ENCODE measurements at places on chromosomes 5 and 9.

- no peak for DNase-seq
Measured at GRCh38 chr9:549455-549997, 292.0 kb upstream of the DMRT1 start.

GRCh38 chr5:39364367-39364766 is at the start of gene C9:
Gene C9, minus strand, starts transcription at chr5:39364495. Its CDS starts 31 bp downstream, at chr5:39364464.
- no peak for DNase-seq

- DNase-seq, result no peak
Measured at GRCh38 chr9:10008101-10008799, 604.6 kb downstream of the PTPRD start.

GRCh38 chr5:82952326-82952725 is 124.9 kb downstream of the TMEM167A start:
- DNase-seq, result no peak

DNA sequence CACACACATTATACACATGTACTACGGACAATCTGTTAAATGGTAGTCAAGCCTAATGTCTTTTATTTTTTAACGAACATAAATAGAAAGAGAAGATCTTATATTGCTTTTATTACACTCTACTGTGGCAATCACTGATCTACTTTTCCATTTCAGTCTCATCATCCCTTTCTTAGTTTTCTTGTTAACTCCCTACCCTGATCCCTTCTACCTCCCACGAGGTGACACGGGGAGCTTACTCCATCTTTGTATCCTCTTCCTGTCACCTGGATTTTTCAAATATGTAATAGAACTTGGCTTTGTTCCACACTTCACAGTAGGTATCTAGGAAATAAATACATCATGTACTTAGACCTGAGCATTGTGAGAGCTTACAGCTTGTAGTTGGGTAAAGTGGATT is 211.0 kb downstream of the PIK3R1 start:
- no peak for DNase-seq

DNA sequence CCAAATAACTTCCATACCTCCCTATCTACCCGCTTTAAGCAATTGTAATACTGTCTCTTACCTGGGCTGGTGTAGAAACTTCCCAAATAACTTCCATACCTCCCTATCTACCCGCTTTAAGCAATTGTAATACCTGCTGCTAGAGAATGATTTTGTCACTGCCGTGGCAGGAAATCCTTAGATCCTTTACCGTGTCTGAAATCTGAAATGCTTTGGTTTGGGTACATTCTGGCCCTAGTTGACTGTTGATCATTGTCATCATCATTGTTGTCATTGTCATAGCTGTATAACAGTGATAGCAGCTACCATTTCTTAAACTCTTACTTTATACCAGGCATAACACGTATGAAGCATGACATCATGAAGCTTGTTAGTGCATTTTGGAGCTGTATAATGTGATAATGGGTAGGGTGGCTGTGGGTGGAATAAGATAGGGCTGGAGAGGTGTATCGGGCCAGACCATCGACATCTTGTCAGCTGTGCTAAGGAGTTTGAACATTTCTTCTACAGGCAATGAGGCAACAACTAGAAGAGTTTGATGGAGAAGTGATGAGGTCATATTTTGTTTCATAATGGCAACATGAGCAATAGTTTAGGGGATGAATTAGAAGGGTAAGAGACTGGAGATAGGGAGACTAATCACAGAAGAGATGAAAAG is 15.7 kb downstream of the PIP5K1B start:
- no peak for DNase-seq

- DNase-seq, result no peak
Measured at GRCh38 chr5:39558541-39558940, 133.8 kb upstream of the DAB2 start.

DNA sequence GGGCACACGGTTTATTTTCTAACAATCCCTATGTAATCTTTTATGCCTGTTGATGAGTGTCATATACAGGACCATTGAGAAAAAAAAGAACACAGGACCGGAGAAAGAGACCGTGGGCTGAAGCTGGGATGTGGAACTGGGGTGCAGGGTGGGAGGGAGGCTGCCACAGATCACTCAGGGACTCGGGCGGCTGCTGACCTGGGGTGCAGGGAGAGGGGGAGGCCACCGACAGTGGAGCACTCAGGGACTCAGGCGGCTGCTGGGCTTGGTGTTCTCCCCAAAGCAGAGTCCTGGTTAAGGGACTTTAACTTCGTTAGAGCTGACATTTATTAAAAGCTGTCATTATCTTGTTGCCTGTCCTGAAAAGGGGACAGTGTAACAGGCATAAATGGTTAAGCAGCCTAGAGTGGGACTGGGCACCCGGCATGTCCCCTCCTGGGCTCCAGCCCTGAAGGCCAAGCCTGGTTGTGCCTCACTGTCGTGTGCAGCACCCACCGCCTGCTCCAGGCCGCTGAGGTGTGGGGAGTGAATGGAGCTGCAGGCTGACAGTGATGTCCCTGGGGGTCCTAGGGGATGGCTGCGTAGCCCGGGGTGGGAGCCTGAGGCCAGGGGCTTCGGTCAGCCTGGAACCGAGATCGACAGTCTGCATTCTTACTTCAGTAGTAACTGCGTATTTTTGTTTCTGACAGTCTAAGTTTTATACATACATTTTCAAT is 14.0 kb downstream of the NDUFS6 start:
- DNase-seq, result no peak

DNA sequence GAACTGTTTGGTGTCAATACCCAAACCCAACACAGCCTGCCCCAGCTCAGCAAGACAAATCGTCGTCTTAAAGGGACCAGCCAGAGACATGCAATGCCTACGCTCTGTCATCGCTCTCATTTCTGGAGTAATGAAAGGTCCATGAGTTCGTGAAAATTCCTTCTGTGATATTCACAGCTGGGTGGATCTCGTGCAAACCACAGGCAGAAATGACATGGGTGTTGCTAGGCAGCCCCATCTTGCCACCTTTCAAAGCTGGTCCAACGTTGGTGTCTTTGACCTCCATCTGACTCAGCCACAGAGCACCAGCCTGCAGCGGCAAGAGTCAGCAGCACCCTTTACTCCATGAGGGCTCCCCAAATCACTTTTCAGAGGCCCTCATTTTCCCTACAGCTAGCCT is 215.3 kb downstream of the SLIT3 start:
- DNase-seq, result no peak

GRCh38 chr9:106868565-106868964 is 5.6 kb downstream of the ZNF462 start:
- no peak for DNase-seq

DNA sequence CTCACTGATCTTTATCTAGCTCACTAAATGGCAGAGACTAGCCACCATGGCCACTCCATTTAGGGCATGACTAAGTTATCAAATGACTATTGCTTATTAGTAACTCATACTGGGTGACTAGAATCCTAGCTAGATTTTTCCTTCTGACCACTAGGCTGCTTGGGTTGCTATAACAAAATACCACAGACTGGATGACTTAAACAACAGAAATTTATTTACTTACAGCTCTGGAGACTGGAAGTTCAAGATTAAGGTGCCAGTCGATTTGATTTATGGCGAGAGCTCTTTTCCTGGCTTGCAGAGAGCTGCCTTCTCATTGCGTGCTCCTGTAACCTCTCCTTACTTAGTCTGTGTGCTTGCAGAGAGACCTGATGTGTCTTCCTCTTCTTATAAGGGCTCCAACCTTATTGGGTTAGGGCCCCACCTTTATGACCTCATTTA is 55.0 kb upstream of the APC start:
- no peak for DNase-seq

- DNase-seq, result no peak
Measured at GRCh38 chr9:134895097-134895496, 14.5 kb downstream of the FCN2 start.

- DNase-seq, result no peak
Measured at GRCh38 chr5:141373673-141374317, at the start of gene PCDHGA6. Gene PCDHGA6, plus strand, starts transcription at chr5:141373891. Its CDS starts 193 bp downstream, at chr5:141374084.

GRCh38 chr5:170753311-170753710 is 30.2 kb upstream of the GABRP start:
- DNase-seq, result no peak

GRCh38 chr9:37005517-37006140 is 28.4 kb downstream of the PAX5 start:
- DNase-seq, result no peak

- DNase-seq, result no peak
Measured at GRCh38 chr5:264338-264737, 7.1 kb upstream of the PDCD6 start.

DNA sequence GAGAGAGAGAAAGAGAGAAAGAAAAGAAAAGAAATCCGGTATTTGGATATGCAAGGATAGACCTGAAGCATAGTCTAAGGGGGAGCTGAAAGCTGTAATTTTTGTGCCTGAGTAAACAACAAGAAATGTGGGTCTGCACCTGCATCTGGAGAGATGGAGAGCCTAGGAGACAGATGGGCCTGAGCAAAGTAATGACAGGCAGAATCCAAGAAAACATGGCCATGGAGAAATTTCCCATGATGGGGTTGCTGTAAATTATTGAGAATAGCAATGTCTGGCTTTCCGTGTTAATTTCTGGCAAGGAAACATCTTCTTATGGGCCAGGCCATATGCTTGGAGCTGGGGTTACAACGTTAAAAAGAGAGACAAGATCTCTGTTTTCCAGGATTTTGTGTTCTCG is 40.2 kb downstream of the YIPF5 start:
- DNase-seq, result no peak

DNA sequence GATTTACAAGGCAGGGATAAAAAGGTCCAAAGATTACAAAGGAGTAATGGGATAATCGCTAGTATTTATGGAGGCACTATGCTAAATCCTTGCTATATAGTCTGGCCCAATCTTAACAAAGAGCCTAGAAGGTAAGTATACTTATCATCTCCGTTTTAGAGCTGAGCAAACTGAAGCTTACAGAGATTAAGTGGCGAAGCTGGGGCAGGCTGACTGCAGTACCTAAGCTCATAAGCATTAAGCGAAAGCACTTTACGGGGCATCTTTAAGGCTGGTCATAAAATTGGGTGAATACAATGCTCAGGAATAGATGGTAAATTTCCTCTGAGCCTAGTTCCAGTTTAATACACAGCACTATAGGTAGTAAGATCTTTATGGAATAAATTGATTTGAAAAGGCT is 30.0 kb upstream of the ZNF366 start:
- no peak for DNase-seq

DNA sequence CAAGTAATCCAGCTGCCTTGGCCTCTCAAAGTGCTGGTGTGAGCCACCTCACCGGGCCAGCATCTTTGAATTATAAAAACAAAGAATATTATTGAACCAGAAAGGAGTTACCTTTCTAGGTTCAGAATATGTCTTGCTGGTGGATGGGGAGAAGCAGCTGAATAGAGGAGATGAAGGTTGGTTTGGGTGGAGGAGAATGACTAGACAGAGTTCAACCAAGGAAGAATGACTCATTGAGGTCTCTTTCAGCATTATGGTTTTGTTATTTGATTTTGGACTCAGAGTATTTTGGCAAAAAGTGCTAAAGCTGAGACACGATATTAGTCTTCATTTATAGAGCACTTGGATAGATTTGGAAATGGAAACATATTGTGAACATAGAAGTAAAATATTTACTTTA is 75.2 kb upstream of the MPDZ start:
- DNase-seq, result no peak

DNA sequence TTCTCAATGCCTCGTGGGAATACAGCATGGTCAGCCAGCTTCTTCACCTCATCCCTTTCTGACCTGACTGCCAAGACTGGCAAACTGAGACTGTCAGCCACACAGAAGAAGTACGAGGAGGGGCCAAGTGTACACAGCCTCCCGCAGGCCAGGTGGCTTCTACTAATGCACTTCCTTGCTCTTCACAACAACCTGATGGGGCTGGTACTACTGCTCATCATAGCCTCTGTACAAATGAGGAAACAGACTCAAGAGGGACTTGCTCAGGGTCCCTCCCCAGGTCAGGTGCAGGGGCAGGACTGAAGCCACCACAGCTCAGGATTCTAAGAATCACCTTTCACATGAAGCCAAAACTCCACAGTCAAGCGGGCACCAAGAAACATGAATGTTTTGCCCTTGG is 21.3 kb downstream of the NIPAL4 start:
- no peak for DNase-seq

DNA sequence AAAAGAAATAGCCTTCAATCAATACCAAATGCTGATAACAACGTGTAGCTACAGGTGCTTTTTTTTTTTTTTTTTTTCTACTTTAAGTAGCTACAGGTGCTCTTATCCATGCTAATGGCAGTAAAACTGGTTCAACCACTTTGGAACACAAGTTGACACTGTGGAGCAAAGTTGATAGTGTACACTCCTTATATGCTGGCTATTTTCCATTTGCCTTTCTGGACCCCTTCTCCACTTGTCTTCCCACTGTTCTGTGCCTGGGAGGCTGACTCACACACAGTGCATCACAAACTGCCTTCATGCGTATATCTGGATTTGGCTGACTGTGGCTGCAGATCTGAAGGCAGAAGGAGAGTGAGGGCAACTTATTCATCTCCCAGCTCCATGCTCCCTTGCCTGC is 247.9 kb downstream of the MSX2 start:
- no peak for DNase-seq

- peak; percentile 14 for DNase-seq
Measured at GRCh38 chr9:126327006-126327713, 531 bp downstream of the MVB12B start.

- no peak for DNase-seq
Measured at GRCh38 chr5:68193481-68194036, 22.0 kb upstream of the PIK3R1 start.

DNA sequence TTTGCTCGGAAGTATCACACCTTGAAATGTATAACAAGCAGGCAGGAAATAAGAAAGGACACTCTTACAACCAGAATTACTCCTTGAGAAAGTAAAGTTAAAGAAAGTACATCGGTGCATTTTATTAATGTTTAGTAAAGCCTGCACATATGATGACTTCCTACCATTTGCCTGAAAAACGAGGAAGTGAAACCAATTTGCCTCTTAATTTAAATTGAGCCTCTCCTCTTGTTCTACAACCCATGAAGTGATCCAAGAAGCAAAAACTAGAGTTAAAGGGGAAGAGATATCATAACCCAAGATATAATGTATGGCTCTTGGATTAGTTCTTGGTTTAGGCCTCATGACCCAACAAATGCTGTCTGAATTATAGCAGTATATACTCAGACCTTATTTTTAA is 95.6 kb downstream of the GNAQ start:
- no peak for DNase-seq

GRCh38 chr5:16660982-16661381 is 44.2 kb upstream of the RETREG1 start:
- no peak for DNase-seq

DNA sequence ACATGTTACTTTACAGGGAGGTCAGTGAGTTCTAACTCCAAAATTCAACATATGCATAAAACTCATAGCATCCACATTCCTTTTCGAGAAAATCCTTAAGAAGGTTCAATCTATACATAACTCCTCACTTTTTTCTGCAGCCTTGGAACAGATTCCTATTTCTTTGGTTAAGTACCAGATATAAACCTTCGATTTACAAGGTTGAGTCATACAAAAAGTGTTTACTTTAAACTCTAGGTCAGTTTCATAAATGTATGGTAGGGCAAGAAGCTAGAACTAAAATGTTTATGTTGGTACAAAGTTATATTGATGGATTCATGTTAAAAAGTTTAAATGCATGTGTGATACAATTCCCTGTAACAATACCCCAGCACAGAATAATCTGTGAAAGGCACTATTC is 19.4 kb downstream of the CDKN2AIPNL start:
- no peak for DNase-seq

- peak; percentile 45 for DNase-seq
Measured at GRCh38 chr5:62354028-62354874, 48.2 kb downstream of the KIF2A start.

- DNase-seq, result no peak
Measured at GRCh38 chr5:41404757-41405156, 105.6 kb downstream of the PLCXD3 start.

Data from Calu3 (cell line).